Peyer's patch (tissue), 4 donors: ENCODE measurements at places on chromosomes 2 and 18. TPM values are rescaled to one million over a fixed set of nuclear protein-coding genes. Genes with fewer than 3 reads are reported as not detected.
A peak's percentile ranks its signal among the peaks of the same experiment; 100 is the strongest.

PCARE gene
- total RNA-seq, result not detected

- DNase-seq, result no peak
Measured at GRCh38 chr2:177338177-177338721, 54.3 kb upstream of the AGPS start.

GRCh38 chr2:75292826-75293225 lies 93.5 kb upstream of the TACR1 start:
- DNase-seq, result no peak

DNA sequence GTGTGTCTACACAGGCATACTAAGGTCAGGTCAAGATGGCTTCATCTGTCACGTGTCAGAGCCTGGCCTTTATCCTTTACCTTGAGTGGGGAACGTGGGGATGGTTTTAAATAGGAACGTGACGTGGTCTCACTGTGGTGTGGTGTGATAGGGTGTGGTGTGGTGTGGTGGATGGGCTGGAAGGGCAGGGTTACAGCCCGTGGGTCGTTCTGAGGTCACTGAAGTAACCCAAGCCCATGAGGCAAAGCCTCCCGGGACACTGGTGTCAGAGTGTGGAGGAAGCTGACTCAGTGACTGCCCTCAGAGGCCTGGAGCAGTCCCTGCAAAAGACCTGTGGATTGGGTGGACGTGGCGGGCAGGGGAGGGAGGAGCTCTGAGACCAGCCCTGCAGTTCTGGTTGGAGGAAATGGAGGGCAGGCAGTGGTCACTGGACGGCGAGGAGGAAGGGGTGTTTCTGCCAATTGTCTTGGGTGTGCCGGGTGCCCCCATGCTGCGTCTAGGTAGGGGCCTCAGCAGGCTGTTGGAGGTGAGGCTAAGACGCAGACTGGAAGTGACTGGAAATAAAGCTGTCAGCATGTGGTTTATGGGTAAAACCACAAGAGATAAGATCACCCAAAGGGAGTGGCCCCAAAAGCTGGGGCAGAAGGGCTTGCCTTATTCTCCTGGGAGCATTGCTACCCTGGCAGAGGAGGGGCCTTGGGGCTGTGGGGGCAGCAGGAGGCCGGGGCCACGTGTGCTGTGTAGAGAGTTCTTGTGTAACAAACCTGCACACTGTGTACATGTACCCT lies 84.8 kb downstream of the SH3RF3 start:
- no peak for DNase-seq

GRCh38 chr2:192150166-192150565 lies 44.6 kb downstream of the TMEFF2 start:
- DNase-seq, result no peak

GRCh38 chr2:234288974-234289455 lies 207.9 kb downstream of the ARL4C start:
- peak; percentile 88 for DNase-seq

CFAP221 gene
- 3.8 TPM for total RNA-seq

WNT10A gene
- total RNA-seq, result 2.5 TPM

GRCh38 chr18:28635530-28635929 lies 458.6 kb upstream of the CDH2 start:
- no peak for DNase-seq

GRCh38 chr2:39094717-39095363 lies 26.0 kb downstream of the SOS1 start:
- DNase-seq, result no peak

DNA sequence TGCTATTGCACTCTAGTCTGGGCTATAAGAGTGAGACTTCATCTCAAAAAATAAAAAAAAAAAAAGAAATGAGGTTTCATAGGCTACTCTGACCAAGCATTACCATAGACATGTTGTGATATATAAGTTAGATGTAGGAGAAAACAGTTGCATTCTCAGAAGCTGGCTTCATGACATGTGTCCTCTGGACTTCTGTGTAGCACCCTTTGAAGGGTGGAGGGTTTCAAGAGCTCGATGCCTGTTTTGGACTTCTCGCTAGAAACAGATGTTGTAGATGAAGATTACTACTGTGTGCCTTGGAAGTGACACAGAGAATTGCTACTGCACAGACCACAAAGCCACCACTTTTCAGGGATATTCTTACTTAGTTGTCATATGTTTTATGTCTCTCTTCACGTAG lies 91.0 kb downstream of the TMEM247 start:
- no peak for DNase-seq

GRCh38 chr2:174752403-174753037 lies 11.8 kb downstream of the CHRNA1 start:
- no peak for DNase-seq

GRCh38 chr18:57941841-57942489 lies 102.1 kb upstream of the NEDD4L start:
- DNase-seq, result no peak
